ENCODE measurements at places on chromosomes 11 and 22.

DNA sequence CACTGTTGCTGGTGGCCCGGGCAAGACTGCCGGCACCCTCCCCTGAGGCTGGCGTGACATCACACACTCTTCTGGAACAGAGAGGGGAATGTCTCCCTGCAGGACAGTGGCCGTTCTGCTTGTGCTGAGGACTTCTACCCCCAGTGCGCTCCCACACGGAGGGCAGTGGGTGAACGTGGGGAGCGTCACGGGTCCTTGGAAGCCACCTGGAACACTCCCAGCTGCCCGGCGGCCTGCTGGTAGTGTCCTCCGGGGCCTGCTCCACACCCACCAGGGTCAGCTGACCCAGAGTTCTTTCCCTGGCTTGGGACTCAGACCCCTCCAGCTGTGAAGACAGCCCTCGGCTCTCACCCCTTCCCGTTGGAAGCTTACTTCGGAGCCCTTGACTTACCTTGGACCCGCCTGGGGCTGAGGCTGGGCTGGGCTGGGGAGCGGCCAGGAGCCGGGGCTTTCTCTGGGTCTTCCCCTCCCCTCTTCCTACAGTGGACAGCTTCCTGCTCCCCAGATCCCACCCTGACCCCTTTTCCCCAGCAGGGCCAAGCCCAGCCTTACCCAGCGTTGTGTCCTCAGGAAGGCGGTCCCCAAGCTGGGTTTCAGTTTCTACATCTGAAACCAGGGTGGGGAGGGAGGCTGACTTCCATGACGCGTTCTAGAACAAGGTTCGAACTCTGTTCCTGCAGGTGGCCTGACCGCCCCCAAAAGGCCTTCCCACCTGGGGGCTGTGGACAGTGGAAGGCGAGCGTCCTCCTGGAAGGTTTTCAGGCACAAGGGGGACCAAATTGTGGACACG, 14.8 kb upstream of the GAL start:
- DNase-seq = no peak

DNA sequence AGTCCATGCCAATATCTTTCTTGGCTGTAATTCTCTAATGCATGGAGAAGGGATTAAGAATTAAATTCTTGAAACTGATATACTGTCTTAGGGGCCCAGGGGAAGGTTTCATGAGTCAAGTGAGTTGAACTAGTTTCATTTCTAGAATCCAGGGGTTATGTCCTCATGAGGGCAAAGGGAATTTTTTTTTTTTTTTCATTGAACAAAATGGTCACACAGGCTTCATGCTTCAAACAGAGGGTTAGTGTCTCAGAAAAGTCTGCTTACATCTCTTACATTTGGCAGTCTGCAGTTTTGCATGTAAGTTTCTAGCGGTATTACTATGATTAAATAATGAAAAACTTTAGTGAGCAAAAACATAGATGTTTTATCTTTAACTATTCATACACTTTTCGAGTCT, 32.9 kb downstream of the PPME1 start:
- DNase-seq = no peak

DNA sequence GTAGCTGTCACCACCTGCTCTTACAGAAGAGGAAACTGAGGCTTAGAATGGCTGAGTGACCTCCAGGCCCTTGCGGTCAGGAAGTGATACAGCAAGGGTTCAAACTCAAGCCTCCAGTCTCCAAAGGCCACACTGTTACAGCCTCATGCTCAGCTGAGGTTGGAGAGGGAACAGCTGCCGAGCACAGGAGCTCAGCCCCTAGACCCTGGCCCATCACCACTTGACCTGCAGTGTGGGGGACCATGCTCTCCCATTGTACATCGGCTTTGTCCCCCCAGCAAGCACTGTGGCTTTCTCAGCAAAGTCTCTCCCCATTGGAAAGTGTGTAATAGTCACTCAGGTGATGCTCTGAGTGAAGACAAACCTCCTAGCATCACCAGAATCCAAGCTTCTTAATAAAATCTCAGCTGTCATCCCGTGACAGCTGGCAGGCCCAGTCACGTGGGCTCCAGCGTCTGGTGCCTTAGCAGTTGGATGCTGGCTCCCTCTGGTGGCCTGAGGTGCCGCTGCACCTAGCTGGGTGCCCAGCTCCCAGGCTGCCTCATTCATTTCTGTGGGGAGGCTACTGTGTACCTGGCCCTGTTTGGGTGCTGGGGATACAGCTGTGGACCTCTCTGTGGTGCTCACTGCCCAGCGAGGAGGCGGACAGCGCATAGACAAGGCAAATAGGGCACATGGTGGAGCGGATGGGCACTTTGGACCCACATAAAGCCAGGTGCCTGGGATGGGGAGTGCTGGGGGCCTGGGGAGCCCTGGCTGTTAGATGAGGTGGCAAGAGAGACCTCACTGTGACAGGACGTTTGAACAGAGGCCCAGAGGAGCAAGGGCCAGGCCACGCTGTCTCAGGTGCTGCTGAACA, 19.1 kb upstream of the MYRF start:
- DNase-seq = no peak

DNA sequence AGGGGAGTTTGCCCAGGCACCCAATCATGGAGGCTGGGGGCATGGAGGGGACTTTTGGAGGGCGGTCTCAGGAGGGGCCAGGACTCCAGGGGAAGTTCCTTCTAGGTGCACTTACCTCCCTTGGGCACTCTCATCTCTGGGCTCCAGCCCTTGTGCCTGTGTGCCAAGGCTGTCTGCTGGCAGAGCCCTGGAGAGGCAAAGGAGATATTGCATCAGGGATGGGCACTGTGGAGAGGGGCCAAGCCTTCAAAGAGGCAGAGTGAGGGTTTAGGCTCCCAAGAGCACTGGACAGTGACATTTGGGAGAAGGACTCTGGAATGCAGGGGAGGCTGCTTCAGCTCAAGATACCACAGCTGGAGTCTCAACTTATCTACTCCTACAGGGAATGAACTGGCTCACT, 32.2 kb upstream of the TFIP11 start:
- DNase-seq = no peak

DNA sequence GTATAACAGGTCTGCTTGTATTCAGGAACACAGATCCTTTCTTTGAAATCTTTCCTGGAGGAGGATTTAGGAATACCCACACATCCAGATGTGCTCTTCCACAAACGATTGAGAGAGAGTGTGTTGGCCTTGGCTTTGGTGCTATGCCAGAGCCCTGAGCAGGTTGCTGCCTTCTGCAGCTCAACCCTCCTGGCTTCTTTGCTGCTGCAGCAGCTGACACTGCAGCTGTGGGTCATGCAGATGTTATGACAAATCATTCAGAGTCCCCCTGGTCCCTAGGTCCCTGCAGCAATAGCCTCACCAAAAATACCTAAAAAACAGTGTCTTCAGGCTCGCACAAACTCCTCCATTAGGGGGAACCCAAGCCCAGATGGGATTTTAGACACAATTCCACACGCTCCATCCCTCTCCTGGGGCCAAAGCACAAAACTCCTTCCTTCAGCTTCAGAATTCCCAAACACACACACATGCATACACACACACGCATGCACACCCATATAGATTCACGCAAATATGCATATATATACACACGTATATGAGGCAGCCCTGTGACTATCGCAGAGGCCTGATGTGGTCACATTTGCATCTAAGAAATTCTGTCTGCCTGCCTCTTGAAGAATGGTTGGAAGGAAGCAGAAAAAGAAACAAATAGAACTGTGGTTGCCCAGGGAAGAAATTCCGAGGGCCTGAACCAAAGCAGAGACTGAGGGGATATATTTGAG, 35.4 kb downstream of the SLN start:
- no peak for DNase-seq

DNA sequence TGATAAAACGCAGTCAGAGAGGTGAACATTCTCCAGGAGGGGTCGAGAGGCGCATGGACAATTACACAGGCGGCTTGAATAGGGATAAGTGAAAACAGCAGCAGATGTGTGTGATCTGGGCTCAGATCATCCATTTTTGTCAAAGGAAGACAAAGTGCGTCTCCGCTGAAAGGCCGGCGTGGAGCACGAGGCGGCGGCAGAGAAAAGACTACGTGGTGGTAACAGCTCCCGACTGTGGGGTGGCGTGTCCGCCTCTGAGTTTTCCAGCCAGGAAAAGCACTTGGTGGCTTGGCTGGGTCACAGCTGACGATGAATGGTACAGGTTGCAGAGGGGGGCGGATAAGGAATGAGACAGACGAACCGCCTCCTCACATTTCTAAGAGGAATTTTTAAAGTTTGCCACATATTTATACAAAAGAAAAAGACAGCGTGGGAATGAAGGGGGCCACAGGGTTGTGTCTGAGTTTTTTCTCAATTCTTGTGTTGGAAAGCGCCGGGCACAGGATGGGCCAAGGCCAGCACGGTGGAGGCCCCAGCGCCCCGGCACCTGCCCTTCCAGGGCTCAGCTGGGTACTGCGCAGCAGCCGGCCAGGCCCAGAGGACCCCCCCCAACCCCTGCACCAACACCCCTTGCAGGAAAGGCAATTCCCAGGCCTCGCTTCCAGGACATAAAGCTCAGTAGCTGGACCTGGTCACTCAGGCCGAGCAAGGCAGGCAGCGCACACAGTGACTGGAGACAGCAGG, 80.4 kb downstream of the TRMU start:
- no peak for DNase-seq

- peak; percentile 80 for DNase-seq
Observed at GRCh38 chr22:26894766-26895485, 237.5 kb downstream of the MIAT start.

GRCh38 chr22:39426380-39427043, 26.9 kb downstream of the TAB1 start:
- no peak for DNase-seq

- no peak for DNase-seq
Observed at GRCh38 chr22:40218152-40218551, 40.4 kb downstream of the TNRC6B start.

DNA sequence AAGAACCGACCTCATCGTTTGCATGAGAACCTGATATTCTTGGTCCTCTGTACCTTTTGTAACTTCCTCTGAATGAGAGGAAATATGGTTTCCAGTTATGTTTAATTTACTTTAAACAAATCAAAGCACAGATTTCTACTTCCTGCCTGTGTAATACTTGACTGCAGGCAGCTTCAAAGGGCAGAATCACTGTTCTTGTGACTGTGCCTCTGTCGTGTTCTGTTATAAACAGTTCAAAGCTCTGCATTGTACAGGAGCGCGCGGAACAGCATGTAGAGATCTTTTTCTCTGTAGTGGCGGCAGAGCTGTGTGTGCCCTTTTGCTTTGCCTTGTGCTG, 73.2 kb upstream of the CLDN5 start:
- DNase-seq = no peak

DNA sequence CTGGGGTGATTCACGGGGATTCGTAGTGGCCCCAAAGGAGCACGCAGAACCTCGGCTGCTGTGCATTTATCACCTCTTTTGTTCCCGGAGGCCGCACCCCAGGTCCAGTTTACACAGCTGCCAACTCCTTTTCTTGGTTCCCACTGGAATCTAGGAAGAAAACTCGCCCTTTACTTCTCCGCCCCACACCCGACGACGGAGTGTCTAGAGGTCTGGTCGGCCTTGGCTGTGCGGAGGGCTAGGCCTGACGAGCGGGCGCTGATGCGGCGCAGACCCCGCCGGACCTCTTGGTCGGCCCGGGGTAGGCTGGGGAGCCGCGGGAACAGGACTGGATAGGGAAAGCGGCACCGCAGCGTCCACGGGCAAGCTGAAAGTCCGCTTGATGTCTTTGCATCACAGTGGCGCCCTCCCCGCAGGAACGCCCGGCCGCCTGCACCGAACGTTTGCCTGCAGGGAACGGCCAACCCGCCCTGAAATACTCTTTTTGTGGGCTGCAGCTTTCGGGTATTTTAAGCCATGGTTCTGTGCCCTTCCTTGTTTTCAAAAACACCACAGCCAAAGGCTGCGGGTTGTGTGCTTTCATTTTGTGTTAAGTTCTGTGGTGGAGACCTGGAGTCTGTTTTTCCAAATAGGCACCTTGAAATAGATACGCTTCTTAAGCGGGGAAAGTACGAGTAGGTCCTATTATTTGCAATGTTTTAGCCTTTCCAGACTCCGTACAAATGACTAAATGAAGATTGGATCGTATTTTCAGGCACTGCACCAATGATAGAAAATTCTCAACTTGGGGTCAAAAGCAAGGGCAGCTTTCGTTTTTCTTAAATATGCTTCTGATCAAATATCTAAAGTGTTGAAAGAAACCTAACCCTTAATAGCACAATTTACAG, 829 bp upstream of the ZBED5 start:
- DNase-seq = no peak

- no peak for DNase-seq
Observed at GRCh38 chr11:114073007-114073827, 13.7 kb downstream of the ZBTB16 start.

GRCh38 chr11:19912115-19912957, 199.7 kb downstream of the NAV2 start:
- DNase-seq = no peak

GRCh38 chr11:73113426-73113825, 28.7 kb downstream of the FCHSD2 start:
- no peak for DNase-seq

- no peak for DNase-seq
Observed at GRCh38 chr11:118749429-118749828, 41.5 kb downstream of the DDX6 start.

DNA sequence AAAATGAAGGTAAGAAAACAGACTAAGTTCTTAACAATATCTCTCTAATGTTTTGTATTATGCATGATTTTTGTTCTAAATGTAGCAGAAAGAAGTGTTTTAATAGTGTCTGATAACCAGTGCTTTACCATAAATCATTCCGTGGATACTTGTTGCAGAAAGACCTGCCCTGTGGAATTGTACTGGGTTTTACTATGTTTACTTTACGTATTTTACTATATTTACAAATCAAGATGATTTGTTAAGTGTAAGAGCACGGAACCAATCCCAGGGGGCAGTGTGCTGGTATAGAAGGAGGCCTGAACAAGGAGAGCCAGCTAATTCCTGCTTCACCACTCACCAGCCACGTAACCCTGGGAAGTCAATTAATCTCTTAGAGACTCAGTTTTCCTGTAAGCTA, 1.4 kb downstream of the HTR3B start:
- no peak for DNase-seq

GRCh38 chr11:105227363-105227762, 87.8 kb upstream of the CARD18 start:
- DNase-seq = no peak

DNA sequence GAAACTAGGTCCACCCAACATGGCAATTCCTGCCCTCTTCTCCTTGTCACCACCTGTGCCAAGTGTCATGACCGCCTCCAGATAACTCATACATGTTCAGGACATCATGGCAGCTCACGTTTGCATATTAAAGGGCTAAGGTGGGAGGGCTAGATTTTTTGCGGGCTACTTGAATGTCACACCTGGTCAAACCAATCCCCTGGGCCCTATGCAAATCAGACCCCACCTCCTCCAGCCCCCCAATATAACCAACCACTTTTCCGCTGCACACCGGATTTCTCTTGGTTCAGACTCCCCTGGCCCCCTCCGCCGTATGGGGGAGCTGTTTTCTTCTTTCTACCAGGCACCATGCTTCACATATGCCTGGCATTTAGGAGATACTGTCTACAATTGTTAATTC, 12.6 kb downstream of the UPB1 start:
- no peak for DNase-seq

Measured in AG04449 (cell line).